ENCODE measurements at places on chromosomes 4 and X.

- DNase-seq = no peak
These were observed 57.7 kb upstream of the C4orf54 start for GRCh38 chr4:99715286-99715685.

GRCh38 chrX:150163956-150164726 lies 199.0 kb upstream of the MAMLD1 start:
- DNase-seq = no peak

DNA sequence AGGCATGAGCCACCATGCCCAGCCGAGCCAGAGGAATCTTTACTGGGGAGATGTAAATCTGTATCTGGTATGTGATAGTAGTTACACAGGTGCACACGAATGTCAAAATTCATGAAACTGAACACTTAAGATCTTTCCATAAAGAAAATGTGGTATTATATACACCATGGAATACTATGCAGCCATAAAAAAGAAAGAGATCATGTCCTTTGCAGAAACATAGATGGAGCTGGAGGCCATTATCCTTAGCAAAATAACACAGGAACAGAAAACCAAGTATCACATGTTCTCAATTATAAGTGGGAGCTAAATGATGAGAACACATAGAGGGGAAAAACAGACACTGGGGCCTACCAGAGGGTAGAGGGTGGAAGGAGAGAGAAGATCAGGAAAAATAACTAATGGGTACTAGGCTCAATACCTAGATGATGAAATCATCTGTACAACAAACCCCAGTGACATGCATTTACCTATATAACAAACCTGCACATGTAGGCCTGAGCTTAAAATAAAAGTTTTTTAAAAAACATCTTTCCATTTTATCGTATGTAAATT lies 7.8 kb downstream of the TMEM156 start:
- DNase-seq = no peak

DNA sequence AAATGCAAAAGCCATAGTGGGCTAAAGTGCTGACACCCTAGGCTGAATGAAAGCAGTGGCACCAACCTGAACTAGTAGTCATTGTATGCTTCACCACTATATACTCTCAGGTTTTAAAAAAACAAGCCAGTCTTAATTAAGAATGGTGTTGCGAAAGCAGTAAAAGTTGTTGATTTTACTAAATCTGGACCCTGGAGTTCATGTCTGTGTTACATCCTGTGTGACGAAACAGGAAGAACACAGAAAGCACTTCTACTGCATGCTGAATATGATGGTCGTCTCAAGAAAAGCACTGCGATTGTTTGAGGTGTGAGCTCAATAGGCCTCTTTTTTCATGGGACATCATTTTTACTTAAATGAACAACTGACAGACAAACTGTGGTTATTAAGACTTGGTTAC lies 24.2 kb upstream of the GDPD2 start:
- DNase-seq = peak; percentile 35
